ENCODE measurements at places on chromosomes 2 and 18.

DNA sequence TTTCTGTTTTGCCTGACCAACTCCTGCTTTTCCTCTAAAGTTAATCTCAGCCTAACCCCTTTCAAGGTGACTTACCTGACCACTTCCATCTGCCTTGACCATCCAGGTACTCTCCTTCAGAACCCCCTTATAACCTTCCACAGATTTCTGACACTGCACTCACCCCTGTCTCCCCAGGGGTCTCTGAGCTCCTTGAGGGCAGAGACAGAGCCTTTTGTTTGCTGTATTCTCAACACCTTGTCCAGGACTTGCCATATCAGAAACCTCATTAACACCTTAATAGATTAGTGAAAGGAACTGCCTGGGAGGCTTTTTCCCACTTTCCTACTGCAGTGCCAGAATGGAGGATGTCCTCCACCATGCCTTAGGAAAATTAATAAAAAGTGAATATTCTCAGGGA, 119.7 kb upstream of the SERPINE2 start:
- no peak for DNase-seq

DNA sequence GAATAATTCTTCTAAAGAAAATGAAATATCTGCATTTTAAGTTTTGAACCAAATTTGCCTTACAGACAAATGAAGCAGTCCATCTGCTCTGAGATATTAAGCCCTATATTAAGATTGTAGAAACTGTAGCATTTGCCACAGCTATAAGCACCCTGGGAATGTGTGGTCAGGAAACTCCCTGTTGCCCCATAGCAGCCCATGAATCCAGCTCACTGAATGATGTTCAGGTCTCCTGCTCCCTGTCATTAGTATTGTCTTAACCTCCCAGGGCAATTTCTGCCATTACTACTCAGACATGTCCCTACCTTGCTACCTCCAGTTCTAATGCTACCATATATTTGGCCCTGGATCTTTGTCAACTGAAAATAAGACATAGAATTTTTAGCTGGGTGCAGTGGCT, 41.1 kb downstream of the CDK15 start:
- DNase-seq, result no peak

GRCh38 chr2:217418544-217418943, 558.7 kb upstream of the TNP1 start:
- DNase-seq, result no peak

- DNase-seq, result no peak
Observed at GRCh38 chr2:95269036-95269680, 5.1 kb upstream of the PROM2 start.

- DNase-seq, result no peak
Observed at GRCh38 chr2:45396671-45397070, 214.4 kb downstream of the SRBD1 start.

- no peak for DNase-seq
Observed at GRCh38 chr2:14903709-14904374, 271.3 kb downstream of the LRATD1 start.

DNA sequence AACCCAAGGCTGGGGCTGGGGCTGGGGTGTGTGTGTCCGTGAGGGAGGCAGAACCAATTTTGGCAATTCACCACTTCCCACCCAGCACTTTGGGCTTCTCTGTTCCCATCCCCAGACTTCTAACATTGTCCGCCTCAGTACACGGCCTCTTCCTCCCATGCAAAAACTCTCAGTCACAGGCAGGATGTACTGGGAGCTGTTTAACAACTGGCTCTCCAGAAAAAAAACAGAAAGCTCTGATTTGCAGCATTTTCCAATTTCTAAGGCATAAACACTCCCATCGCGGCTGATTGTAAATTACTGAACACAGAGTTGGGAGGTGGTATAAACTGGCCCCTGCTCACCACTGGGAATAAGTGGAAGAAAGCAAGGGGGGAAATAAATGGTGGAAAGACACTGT, 73.1 kb upstream of the MAP4K3 start:
- DNase-seq, result no peak

DNA sequence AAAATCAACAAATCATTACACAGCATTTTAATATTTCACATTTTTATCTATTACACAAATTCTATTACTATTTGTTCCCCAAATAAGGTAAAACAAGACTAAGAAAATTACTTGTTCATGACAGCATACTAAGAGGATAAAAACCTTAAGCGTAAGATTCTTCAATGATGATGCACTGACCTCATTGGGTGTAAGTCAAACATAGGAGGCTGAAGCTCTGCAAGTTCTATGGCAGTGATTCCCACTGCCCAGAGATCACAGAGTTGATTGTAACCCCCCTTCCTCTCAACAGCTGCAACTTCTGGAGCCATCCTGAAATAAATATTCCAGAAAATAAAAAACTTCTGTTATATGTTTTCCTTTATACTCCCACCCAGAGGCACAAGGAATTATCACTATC, 82.2 kb upstream of the CDKL4 start:
- DNase-seq, result no peak

- no peak for DNase-seq
Observed at GRCh38 chr2:62145478-62146100, 50.3 kb upstream of the B3GNT2 start.

GRCh38 chr2:102251042-102251848, 60.1 kb upstream of the IL1RL1 start:
- DNase-seq, result no peak
